IMR-90 (cell line): ENCODE measurements at places on chromosomes 5 and 9.

GRCh38 chr5:179416114-179416822, 71.0 kb upstream of the ADAMTS2 start:
- DNase-seq, result no peak

DNA sequence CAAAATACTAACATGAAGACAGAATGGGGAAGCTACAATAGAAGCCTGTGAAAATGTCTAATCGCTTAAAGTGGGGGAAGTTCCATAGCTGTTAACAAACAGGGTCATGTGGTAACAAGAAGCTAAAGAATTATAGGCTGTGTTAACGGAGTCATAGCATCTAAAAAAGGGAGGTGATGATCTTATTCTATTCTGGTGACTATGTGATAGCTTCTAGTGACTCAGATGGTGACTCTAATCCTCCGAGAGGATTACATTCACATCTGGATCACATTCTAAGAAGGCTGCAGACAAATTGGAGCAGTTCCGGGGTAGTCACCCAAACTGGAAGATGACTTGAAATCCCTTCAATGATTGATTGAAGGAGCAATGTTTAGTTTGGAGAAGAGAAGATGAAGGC, 142.1 kb downstream of the LIFR start:
- DNase-seq, result peak; percentile 53

DNA sequence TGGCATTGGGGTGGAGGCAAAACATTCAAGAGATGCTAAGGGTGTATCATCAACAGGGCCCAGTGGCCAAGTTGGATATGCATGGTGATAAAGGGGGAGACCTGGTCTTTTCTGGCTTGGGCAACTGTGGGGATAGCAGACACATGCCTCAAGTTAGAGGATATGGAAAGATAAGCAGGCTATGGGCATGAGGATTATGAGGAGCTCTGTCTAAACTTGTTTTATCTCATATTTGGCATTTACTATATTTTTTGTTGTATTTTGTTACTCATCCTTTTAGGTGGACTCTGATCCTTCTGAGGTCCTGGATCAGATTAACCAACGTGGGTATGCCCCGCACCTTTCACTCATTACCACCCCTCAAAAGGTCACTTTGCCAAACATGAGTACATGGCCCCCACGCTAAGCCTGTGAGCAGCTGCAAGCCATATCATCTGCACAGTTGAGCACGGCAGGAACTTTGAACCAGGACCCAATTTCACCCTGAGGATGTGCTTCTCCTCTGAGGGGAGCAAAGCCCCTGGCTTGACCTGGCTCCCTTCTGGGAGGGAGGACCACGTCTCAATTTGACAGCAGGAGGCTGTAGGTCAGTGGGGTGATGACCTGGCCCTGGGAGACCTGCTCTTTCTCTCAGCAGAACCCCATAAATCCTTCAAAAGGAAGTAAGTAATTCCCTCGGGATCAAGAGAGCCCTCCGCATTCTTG, 71.1 kb upstream of the CD180 start:
- DNase-seq, result no peak

DNA sequence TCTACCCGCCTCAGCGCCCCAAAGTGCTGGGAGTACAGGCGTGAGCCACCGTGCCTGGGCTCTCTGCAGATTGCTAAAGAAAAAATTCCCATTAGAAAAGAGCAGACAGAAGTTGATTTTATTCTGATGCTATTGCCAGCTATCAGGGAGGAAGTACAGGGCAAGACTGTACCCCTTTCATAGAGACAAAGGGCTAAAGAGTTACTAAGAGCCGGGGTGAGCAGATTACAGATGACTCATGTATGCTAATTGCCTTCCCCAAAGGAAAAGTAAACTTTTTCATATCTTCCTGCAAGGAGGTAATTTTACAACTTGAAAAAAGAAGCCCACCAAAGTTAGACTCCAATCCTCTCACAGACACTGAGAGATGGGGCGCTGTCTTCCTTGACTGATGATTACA, 42.3 kb upstream of the MCTP1 start:
- DNase-seq, result no peak

DNA sequence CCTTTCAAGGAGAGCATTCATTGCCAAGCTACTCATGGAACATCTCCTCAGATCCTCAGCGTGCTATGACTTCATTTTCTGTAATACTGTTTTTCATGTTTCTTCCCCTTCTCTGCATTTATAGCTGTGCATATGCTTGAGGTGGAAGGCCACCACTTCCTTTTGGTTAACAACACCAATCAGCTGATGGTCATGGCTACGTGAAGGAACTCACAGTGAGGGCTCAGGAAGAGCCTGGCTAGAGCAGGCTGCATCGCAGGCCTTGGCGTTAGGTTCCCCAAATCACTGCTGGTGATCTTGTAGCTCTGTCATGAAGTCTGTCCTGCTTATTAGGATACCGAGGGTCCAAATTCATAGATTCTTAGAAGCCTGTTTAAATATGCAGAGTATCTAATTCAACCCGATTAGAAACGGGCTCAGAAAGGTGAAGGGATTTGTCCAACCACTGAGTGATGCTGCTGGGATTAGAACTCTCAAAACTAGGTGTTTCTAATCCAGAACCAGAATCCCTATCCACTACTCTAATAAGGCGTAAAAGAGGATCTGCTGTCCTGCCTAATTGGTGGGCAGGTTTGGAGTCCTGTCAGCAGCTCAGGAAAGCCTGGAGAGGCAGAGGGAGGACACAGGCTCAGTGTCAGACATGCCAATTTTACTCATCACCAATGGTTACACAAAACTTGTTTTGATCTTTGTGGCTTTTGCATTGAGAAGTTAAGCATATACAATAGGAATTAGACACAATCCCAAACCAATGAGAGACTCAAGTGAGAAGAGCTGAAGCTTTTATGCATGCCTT, 7.5 kb downstream of the SYK start:
- no peak for DNase-seq

- DNase-seq, result peak; percentile 32
Measured at GRCh38 chr9:12699529-12699928, 6.3 kb downstream of the TYRP1 start.

DNA sequence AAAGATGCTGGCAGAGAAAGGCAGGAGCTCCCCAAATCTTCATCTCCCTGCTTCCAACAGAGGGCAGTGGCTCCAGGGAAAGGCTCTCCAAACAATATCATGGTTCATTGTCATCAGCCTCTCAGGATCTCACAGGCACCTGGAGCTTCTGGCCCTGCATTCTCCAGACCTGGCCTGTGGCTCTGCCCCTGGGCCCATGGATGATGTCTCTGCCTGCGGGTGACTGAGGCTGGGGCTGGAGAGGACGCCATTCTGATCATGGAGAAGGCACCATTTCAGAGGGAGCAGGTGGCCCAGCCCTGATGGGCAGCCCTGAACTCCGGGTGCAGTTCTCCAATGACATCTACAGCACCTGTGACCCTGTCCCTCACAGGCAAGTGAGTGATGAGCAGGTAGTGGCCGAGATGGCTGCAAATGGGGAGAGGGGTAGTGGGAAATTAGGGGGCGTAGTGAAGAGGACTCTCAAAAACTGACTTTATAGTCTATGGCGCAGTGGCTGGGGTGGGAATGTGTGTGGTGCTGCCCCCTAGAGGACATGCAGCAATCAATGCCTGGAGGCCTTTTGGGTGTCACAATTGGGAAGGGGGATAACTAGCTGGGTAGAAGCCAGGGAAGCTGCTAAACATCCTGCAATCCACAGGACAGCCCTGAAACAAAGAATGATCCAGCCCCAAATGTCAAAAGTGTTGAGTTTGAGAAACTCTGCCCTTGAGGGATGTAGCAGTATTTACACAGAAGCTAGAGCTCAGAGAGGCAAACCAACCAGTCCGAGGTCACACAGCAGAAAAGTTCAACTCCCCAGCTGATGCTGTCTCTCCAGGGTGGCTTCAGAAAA, 3.2 kb downstream of the SH3PXD2B start:
- no peak for DNase-seq

- DNase-seq, result no peak
Measured at GRCh38 chr5:166962461-166962860, 1329.0 kb upstream of the WWC1 start.

DNA sequence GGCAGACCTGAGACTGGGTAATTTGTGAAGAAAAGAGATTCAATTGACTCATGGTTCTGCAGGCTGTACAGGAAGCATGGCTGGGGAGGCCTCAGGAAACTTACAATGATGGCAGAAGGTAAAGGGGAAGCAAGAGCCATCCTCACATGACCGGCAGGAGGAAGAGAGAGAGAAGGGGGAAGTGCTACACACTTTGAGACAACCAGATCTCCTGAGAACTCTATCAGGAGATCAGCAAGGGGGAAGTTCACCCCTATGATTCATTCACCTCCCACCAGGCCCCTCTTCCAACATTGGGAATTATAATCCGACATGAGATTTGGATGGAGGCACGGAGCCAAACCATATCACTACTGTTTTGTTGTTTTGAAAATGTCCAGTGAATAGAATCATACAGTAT, 110.2 kb downstream of the DAPK1 start:
- no peak for DNase-seq

DNA sequence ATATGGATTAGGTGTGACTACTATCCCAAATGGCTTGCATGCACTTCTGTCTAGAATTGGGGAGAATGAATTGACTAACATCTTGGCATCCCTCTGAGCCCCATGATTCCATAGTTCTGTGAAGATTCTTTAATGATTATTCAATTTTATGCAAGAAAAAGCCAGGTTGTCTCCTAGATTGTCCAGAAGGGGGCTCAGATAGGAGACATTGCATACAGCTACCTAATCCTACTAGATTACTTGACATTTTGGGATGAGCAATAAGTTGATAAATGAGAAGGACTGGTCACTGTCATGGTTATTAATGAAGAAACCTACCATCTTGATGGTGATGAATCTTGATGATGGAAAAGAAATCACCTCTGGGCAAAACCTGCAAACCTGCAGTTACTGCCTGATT, 117.0 kb downstream of the CARTPT start:
- peak; percentile 25 for DNase-seq

DNA sequence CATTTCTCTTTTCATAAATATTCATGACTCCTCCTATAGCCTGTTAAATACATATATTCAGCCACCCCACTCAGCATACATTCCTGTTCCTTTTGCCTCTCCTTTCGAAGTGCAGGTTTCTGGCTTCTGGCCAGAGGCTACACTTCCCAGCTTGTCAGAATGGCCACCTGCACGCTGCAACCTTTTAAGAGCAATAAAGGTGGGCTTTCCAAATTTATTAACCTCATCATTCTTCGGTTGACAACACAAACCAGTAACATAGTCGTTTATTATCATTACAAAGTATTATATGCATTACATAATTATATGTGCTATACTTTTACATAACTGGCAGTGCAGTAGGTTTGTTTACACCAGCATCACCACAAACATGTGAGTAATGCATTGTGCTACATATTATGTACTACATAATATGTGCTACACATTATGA, 16.5 kb upstream of the TMEM171 start:
- no peak for DNase-seq

DNA sequence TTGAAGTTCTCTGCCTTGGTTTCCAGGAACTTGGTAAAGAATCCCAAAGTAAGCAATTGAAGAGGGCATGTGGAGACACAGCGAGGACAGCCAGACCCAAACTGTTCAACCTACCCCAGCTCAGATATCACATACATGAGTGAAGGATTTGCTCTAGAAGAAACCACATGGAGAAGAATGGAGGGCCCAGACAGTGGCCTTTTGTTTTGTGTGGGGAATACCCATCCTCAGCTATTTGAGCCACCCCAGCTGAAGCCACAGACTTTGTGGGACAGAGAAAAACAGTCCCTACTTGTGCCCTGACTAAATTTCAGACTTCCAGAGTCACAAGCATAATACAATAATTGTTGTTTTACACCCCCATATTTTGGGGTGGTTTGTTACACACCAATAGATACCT, 387.1 kb downstream of the ZSWIM6 start:
- DNase-seq, result no peak

DNA sequence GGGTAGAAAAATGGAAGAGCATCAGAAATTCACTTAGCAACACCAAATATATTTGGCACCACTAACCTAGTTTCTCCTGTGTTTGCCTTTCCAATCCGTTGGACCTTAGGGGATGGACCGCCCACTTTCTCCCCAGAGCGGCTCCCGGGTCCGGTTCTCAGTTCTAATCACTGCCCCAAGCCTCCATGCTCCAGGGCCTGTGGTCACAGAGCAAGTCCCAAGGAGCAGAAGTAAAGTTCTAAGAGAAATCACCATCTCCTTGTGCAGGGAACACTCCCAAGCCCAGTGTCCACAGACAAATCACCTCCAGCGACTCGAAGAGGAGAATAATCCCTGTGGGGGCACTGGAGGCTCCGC, 728 bp upstream of the SLC1A1 start:
- no peak for DNase-seq

- DNase-seq, result no peak
Measured at GRCh38 chr5:28809811-28810750, 1771.7 kb upstream of the CDH9 start.

DNA sequence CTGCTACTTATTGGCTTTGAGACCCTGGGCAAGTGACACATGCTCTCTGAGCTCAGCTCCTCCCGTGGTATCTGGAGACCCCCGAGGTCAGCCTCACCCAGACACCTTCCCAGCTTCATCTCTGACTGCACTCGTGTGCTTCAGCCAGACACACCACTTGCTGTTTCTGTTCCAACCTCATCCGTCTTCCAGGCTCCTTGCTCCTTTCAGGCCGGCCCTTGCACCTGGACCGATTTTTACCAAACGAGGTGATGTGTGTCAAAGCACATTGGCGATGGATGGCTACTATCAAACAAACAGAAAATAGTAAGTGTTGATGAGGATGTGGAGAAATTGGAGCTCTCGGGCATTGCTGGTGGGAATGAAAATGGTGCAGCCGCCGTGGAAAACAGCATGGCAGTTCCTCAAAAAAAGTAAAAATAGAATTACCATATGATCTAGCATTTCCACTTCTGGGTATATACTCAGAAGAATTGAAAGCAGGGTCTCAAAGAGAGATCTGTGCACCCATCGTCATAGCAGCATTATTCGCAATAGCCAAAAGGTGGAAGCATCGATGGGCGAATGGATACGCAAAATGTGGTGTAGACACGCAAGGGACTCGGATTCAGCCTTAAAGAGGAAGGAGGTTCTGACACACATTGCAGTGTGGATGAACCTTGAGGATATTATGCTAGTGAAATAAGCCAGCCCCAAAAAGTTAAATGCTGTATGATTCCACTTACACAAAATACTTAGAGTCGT, 96.1 kb upstream of the IER5L start:
- no peak for DNase-seq

DNA sequence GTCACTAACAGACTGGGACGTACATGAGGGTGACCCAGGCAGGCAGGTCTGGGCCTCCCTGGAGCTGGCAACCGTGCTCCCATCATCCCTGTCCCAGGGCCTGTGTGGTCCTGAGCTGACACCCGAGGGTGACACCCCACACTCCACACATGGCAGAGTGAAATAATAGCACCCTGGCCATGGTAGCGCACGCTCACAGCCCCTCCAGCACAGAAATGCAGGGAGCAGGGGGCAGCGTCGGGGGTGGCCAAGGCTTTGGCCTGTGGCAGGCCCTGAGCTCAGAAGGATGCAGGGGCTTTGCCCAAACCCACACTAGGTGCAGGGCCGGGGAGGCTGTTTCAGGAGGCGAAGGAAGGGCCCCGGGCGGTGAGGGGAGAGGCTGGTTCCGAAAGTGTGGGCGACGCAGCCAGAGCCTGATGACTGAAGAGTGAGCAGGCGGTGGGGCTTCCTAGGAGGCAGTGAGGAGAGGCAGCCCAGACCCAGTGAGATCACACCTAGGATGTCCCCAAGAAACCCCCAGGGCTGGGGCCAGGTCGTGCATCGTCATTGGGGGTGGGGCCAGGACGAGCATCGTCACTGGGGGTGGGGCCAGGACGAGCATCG, 12.9 kb downstream of the OR2V2 start:
- DNase-seq, result peak; percentile 59

- DNase-seq, result no peak
Measured at GRCh38 chr5:14744296-14745187, 80.0 kb downstream of the OTULIN start.
